GM12878 (cell line): ENCODE measurements at places on chromosomes 11 and 22.
A peak's percentile ranks its signal among the peaks of the same experiment; 100 is the strongest.

DNA sequence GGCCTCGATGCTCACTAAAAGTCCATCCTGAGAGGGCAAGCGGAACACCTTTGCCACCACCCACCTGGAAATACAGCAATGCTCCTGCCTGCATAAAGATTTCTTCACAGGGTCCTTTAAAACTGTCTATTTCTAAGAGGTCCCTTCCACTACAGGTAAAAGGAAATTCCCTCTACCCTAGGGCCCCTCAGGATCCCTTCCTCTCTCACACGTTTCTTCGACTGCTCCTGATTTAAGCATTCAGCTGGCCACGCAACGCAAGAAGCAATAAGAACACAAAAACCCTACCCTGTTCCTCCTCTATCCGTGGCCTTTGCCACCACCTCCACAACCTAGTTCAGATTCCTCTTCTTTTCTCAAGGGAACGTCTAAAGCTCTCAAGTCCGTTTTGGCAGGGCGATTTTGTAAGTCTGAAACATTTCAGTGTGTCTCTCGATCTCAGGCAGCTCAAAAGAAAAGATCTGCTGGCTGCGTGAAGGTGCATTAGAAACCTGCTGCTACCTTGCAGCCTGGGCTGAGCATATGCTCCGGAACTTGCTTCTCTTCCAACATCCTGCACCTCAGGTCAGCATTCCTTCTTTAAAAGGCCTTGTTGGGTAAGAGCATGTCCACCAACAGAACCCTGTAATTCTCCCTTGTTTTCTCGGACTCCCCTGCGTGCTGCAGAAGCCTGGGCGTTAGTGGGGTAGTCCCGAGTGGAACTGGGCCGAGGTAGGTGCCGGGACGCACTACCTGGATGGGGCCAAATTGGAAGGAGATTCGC lies 1.6 kb downstream of the LGR4 start:
- no peak for DNase-seq

- DNase-seq = no peak
Measured at GRCh38 chr11:10302744-10303557, 1.9 kb upstream of the ADM start.

GRCh38 chr11:19676475-19677380 lies 35.9 kb upstream of the NAV2 start:
- DNase-seq = no peak

GRCh38 chr22:28783786-28784671 lies 11.5 kb downstream of the CCDC117 start:
- DNase-seq = no peak

GRCh38 chr11:56846631-56847576 lies 98.4 kb upstream of the OR9G4 start:
- DNase-seq = no peak

GRCh38 chr11:59102259-59102765 lies 4.7 kb upstream of the FAM111B start:
- DNase-seq = peak; percentile 74

GRCh38 chr11:129704831-129705230 lies 110.8 kb upstream of the TMEM45B start:
- DNase-seq = no peak

- DNase-seq = peak; percentile 31
Measured at GRCh38 chr11:80838153-80838552, 1397.3 kb upstream of the TENM4 start.

- no peak for DNase-seq
Measured at GRCh38 chr11:106770489-106771085, 247.7 kb downstream of the GUCY1A2 start.

DNA sequence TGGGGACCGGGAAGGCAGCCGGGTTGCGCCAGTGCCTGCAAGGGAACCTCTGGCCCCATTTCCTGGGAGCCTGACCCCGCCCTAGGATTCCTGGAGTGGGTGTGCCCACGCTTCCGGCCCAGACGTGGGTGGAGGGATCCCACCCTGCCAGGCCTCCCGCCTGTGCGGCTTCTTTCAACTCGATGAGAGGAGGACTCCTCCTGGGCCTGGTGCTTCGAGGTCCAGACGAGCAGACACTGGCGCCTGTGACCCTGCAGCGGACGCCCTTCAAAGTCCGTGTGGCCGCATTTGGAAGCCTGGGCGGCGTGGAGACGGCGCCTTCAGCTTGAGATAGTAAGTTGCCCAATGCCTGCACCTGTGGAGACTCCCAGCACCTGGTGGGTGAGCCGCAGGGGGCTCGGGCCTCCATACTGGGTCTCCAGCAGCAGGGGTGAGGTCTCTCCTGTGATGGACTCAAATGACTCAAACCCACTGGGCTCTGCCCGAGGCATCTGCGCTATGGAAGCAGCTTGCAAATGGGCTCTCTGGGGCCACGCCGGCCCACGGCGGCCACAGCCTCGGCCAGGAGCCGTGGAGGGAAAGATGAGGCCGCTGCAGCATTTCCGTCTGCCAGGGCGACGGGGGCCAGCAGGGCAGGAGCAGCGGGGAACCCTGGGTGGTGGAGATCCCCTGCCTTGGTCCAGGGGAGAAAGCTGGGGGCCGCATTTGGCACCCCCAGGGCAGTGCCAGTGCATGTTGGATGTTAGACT lies 64.3 kb upstream of the PPARA start:
- DNase-seq = no peak

DNA sequence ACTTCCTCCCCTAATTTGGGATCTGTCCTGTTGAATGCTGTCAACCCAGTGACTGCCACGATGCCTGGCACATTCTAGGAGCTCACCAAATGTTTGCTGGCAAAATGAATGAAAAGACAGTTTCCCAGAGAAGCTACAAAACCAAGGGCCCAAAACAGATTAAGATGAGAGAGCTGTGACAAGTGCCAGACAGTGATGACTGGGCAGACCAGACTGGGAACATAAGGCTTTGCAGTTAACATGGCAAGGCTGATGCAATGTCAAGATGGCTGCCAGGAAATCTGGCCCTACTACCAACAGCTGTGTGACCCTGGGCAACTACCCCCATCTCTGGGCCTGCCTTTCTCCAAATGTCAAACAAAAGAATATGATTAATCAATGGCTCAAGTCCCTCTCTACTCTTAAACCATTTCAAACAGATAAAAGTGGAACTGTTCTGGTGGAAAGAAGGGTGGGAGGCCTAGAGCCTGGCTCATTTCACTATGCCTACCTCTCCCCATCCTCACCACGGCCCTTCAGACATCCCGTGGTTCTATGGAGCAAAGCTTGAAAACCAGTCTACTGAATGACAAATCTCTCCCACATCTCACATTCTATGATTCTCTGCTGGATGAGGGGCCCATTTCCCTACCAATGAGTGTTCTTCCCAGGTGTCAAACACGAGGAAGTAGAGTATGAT lies 12.8 kb downstream of the AP1B1 start:
- no peak for DNase-seq

DNA sequence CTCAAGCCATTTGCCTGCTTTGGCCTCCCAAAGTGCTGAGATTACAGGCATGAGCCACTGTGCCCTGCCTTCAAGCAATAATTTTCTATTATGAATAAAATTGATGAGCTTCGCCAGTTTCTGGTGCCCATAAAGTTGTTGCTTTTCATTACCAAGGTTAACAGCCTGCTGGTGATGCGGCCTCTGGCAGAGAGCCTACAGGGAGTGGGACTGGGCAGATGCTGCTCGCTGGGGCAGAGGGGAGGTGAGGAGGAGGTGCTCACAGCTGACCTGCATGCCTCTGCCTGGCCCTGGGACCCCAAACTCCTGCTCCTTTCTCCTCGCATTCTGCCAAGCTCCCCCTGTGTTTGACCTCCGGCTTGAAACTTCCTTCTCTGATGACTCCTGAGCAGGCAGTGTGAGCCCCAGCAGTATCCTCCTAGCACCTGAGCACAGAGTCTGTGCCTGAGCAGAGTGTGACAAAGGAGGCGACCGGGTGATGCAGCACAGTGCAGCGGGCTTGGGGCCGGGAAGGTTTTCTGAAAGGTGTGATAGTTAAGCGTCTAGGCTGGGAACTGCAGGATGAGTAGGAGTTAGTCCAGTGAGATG lies 56.1 kb upstream of the B3GAT1 start:
- no peak for DNase-seq

GRCh38 chr11:122637541-122637940 lies 18.0 kb upstream of the UBASH3B start:
- DNase-seq = no peak

DNA sequence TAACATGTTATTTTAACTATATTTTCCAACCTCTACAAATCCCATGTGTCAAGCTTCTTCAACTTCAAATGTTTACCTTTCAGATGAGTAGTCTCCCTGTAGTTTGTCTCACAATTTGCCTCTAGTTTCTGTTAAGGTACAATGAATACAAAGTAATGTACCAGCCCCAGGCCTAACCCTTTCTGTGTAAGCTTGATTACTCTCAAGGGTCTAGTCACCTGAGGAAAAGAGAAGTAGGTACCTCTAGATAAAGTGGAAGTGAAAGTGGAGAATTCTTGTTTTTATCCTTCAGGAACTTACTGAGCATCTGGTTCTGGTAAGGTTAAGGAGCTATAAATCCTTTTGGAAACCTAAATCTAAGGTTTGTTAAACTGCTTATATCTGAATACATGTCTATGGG lies at the start of gene OR51A7:
Gene OR51A7 (plus strand): TSS at position 300 of the 400 bp plus-strand sequence. CDS start 3,587 bp downstream, outside the sequence.
- no peak for DNase-seq

- DNase-seq = peak; percentile 82
Measured at GRCh38 chr22:29821291-29822016, 16.6 kb downstream of the ASCC2 start.

DNA sequence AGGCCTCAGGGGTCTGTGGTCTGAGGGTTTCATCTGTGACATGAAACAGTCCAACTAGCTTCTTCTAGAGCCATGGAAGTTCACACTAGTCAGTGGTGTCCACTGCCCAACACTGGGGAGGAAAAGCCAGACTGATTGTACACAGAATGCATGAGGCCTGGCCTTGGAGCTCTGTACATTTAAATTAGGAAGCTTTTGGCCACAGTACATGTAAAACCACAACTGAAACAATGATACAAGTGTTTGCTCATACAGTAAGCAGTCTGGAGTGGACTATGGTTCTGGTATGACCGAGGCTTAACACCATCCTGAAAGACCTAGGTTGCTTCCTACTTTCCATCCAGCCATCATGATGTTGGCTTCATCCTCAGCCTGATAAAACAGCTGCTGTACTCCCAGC lies 73.8 kb upstream of the SESN3 start:
- DNase-seq = no peak

GRCh38 chr11:116615211-116615865 lies 157.4 kb downstream of the BUD13 start:
- DNase-seq = no peak

- no peak for DNase-seq
Measured at GRCh38 chr11:66881927-66882452, 25.1 kb downstream of the LRFN4 start.

- DNase-seq = no peak
Measured at GRCh38 chr22:47593911-47594311, 831.5 kb downstream of the TBC1D22A start.

DNA sequence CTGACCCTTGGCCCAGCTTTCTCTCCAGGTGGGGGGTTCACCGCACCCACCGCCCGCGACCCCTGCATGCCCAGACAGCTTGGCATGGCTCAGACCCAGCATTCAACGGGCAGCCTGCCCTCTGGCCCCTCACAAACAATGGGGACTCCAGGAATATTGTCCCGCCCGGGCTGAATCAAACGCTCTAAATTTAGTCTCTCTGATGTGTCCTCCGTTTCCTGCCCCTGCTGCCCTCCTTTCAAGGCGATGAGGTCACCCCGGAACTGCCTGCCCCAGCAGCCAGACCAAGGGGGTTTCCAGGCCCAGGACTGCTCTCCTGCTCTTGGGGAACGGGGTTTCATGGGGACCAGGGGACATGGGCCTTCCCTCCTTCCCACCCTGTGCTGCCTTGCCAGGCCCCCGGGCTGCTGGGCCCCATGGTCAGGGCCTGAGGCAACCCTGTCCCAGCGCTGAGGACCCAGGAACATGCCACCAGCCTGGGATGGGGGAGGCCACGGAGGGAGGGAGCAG lies 10.1 kb upstream of the PDGFB start:
- DNase-seq = peak; percentile 41

- DNase-seq = no peak
Measured at GRCh38 chr11:77747381-77747969, 73.0 kb downstream of the RSF1 start.

- no peak for DNase-seq
Measured at GRCh38 chr22:19765477-19766239, 5.1 kb downstream of the TBX1 start.

DNA sequence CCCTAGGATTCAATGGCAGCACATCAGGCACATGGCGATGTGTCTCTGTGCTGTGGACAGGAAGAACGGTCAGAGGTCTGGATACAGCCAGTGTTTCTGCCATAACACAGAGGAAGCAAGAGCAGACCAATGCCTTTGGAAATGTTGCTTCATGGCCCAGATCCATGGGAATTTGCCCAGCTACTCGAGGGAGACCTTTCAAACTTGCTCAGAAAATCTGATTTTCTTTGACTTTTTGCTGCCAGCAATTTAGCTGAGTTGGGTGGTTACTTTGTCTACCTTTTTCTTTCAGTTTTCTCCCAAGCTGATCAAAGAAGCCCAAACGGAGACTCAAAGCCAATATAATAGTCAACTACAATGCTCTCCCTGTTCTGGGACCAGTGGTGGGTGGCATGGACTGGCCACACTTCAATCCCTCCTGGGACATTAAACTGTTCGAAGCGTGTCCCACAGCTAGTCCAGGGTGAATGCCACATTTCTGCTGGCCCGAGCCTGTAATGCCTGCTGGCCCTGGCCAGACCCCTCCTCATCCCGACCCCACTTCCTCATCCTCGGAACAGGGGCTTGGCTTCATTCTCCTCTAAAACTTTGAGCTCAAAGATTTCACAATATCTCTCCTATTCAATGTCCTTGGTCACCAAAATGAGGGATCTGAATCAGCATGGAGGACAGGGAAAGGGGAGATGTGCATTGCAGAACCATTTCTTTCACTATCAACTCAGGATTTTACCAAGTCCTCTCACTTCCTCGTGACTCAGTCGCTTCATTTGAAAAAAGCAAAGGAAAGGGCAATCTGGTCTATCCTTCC lies 93.3 kb downstream of the ABTB2 start:
- DNase-seq = no peak

- no peak for DNase-seq
Measured at GRCh38 chr11:116888024-116888423, 50.6 kb upstream of the APOA1 start.

DNA sequence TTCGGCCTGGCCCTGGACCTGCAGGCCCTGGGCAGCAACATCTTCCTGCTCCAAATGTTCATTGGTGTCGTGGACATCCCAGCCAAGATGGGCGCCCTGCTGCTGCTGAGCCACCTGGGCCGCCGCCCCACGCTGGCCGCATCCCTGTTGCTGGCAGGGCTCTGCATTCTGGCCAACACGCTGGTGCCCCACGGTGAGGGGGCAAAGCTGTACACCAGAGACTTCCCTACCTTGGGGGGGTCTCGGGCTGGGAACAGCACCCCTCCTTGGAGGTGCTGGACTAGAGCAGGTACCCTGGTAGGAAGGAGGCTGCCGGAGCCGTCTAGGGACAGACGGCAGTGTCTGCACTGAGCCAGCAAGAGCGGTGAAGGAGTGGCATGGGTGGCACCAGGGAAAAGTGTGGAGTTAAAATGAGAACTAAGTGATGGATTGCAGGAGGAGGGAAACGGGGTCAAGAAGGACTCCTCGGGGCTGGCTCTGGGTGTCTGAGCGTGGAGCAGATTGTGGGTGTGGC lies 8.7 kb downstream of the SLC22A12 start:
- no peak for DNase-seq

DNA sequence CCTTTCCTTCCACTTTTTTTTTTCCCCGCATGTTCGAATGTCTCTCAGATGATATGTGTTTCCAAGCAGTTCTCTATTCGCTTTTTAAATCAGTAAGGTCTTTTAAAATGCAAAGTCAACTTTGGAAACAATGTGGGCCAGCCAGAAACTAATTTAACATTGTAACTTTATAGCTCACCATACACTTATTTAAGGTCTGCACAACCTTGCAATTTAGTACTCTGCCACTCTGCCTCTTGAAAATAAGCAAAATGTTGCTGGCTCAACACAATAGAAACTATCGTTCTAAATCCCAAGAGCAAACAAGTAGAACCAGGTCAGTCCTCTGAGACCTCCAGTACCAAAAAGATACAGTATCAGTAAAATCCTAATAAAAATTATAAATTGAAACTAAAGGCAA lies 109.0 kb downstream of the SIK3 start:
- no peak for DNase-seq
